ENCODE measurements at places on chromosomes 2 and 18.

DNA sequence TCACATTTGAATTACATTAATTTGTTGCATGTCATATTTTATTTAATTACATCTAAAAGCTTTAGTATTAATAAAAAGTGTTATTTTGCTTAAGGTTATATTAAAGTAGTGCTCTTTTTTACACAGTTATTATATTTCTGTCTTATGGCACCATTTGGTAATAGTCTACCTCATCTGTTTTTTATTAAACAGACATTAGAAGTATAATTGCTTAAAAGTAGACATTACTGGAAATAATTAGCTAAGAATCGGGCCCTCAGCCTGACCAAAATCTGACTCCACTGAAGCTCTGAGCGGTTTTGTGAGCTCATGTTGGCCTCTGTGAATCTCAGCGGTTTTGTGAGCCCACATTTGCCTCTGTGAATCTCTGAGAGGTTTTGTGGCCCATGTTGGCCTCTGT lies 102.5 kb upstream of the SNTG2 start:
- no peak for DNase-seq

- no peak for DNase-seq
These were observed 15.6 kb upstream of the FHOD3 start for GRCh38 chr18:36281936-36282335.

- no peak for DNase-seq
These were observed 7.1 kb downstream of the COX7A2L start for GRCh38 chr2:42353792-42354429.

GRCh38 chr18:63534615-63535014 lies 7.6 kb upstream of the SERPINB12 start:
- DNase-seq, result no peak

GRCh38 chr2:53210538-53210937 lies 557.1 kb upstream of the CHAC2 start:
- no peak for DNase-seq

DNA sequence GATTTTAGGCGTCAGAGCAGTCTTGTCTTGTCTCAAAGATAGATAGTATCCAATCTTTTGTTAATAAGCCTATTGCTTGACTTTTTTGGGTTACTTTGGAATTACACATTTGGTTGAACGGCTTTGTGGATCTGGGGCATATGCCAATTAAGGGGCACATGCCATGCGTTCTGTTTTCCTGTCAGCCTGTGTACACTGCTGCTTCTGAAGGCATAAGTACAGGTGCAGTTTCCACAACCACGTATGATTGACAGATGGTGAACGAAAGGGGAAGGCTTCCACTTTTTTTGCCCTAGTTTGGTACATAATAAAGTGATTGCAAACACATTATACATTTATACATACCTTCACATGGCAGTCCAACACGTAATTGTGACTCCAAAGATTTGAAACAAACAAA lies 102.3 kb downstream of the RAPH1 start:
- DNase-seq, result no peak

- DNase-seq, result no peak
These were observed 19.5 kb downstream of the BCL2 start for GRCh38 chr18:63299837-63300745.

GRCh38 chr2:148526509-148527346 lies 117.8 kb upstream of the EPC2 start:
- DNase-seq, result no peak

- no peak for DNase-seq
These were observed 12.5 kb downstream of the PASK start for GRCh38 chr2:241136661-241137260.

GRCh38 chr2:32652555-32653209 lies 24.8 kb downstream of the TTC27 start:
- DNase-seq, result peak; percentile 11

DNA sequence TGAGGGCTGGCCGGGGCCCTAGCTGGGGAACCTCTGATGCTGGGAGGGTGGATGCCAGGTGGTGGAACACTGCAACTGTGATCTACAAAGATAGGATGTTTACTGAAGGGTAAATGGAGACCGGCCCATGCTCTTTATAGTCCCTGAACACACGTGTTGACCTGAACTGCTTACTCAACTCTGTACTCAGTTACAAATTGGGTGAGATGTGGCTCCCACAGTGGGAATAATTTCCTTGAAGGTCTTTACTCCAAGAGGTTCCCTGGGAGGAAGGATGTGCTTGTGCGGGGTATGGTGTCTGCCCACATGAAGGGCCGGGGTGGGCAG lies 254.1 kb downstream of the PRKCE start:
- DNase-seq, result no peak

GRCh38 chr2:36486521-36487044 lies 111.4 kb downstream of the FEZ2 start:
- DNase-seq, result no peak

- DNase-seq, result no peak
These were observed 463.0 kb upstream of the MYT1L start for GRCh38 chr2:2793925-2794560.

DNA sequence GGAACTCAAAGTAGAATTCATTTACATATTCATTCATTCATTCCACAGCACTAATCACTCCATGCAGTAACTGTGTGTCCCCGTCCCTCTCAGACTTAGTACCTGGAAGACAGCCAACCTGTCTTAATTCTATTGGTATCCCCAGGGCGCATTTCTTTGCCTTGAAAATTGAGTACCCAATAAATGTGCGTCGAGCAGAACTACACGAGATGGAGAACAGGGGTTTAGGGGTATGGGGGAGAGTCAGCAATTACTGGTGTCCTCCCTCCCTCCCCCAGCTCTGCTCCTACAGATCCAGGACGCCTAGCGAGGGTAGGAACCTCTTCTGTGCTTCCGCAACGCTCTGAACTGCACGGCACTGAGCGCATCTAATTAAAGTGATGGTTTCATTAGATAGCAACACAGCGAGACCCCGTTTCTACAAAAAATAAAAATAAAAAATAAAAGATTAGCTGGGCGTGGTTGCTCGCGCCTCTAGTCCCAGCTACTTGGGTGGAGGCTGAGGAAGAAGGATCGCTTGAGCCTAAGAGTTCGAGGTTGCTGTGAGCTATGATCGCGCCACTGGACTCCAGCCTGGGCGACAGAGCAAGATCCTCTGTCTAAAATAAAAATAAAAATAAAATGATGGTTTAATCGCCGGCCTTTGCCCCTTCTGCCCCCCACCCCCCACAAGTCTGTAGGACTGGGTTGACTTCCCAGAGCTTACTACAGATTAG lies 614 bp upstream of the FKBP1B start:
- peak; percentile 10 for DNase-seq

- DNase-seq, result no peak
These were observed 169.1 kb downstream of the DCDC2C start for GRCh38 chr2:3872451-3872850.

DNA sequence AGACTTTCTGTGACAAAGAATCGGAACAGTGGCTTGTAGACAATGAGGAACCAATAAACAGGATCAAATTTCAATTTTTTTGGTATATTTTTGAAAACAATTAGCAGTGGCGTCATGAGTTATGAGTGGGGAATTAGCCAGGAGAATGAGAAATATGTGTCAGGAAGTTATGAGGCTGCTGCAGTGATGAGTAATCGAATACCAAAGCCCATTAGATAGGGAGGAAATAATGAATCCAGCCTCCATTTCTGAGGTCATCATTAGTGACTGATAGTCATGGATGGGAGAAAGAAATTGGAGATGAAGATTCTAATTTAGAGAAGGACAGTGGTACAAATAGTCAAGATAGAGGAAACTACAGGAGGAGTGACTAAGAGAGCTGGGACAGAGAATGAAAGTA lies 673.1 kb upstream of the VRK2 start:
- DNase-seq, result no peak

DNA sequence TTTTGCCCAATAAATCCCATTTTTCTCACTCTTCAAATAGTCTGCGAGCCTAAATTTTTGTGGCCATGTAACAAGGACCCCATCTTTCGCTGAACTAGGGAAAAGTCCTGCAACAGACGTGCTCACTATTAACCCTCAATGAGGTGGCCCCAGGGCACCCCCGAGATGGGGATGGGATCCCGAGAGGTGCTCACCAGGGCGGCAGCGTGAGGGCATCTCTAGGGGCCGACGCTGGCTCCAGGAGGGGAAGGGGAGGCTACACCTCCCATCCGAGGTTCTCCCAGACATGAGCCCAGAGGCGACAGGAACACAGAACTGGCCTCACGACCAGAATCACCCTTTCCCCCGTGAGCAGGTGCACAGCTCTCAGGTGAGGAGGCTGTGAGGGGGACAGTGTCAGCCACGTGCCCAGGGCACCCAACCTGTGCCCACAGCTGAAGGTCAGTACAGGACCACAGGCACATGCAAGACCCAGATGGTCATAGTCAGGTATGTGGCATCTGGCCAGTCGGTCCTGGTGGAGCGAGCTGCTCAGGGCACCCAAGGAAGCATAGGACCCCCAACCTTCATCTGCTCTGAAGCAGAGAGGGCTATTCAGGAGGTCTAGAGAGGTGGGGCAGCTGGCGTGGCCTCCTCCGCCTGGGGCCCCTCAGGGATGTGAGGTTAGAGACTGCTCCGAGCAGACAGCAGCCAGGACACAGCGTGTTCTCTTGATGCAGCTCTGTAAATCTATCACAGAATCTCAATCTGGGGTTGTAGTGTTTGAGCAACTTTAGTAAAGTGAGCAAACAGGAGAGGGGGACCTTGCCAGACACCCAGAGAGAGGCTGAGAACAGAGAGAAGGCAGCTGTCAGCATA lies 62.8 kb downstream of the PXDN start:
- no peak for DNase-seq

- no peak for DNase-seq
These were observed 475.3 kb downstream of the RIT2 start for GRCh38 chr18:42640160-42640559.

- no peak for DNase-seq
These were observed 49.2 kb downstream of the PKDCC start for GRCh38 chr2:42096869-42097591.

DNA sequence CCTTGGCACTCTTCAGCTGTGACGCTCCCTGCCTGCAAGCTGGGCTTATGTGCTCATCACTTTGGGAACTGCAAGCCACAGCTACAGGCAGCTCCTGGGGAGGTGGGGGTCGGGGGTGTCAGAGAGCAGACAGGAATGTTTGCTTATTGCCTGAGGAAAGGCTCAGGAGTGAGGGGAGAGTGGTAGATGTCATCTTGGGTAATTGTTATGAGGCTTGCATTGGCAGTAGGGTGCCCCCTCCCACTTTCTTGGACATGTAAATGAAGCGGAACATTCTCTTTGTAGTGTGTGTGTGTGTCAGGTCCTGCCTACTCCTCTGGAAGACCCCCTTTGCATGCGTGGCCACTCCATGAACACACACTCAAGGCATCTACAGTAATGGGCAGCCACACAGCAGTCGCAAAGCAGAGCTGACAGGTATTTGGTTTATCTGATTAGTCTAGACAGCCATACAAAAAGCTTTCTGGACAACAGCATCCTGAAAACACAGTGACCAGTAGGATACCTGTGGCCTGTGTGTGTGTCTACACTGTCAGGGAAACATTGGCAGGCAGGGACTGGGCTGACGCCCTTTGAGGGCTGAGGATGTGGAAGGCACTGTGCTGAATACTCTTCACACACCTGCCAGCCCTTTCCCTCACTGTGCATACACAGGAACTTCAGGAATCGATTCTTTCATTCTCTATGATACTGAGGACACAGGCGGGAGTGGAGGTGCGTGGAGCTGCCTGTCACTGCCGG lies 17.1 kb upstream of the MC2R start:
- DNase-seq, result no peak

- DNase-seq, result no peak
These were observed 62.5 kb upstream of the NFE2L2 start for GRCh38 chr2:177327009-177327408.

GRCh38 chr2:20513946-20514345 lies 67.1 kb downstream of the RHOB start:
- DNase-seq, result no peak

DNA sequence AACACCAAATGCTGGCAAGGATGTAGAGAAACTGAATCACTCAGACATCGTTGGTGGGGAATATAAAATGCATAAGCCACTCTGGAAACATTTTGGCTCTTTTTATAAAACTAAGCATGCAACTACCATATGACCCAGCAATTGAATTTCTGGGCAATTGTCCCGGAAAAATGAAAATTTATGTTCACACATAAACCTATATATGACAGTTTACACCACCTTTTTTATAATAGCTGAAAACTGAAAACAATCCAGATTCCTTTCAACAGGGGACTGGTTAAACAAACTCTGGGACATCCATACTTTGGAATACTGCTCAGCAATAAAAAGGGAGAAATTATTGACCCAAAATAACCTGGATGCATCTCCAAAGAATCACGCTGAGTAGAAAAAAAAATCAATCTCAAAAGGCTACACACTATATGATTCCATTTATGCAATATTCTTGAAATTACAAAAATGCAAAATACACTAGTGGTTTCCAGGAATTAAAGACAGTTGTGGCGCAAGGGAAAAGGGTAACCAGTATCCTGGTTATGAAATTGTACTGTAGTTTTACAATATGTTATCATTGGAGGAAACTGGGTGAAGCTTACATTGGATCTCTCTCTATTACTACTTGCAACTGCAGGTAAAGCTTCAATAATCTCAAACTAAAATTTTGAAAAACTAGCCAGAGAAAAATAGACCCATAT lies 130.2 kb upstream of the PID1 start:
- peak; percentile 87 for DNase-seq

DNA sequence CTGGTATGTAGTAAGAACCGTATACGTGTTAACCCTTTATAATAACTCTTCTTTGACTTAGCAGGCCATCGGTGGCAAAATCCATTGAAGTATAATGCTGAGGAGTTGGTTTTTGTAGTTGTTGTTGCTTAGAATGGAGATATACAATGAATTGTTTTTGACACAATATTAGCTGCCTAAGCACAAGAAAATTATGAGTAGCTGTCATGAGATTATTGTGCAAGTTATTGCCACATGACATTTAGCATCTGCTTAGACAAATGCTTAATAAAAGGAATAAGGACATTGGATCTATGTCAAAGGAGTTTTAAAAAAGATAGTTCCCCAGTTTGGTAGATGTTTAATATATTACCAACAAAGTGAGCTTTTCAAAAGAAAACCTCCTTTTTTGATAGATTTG lies 59.9 kb downstream of the ABCB11 start:
- no peak for DNase-seq

- DNase-seq, result no peak
These were observed 643.6 kb upstream of the FAM98A start for GRCh38 chr2:34242763-34243123.

Data from muscle of back (tissue), 13 donors.